ENCODE measurements at places on chromosomes 12 and 14.
A peak's percentile ranks its signal among the peaks of the same experiment; 100 is the strongest.

- H3K4me3 ChIP-seq: peak overlapping the region; percentile 66
- H3K27me3 ChIP-seq: peaks cover 11% of the 10 kb centered on the region
- peak; percentile 42 for ATAC-seq
- H3K27ac ChIP-seq: peak overlapping the region; percentile 94
Observed at GRCh38 chr12:122024132-122024785, 2.6 kb downstream of the BCL7A start.

GRCh38 chr12:685388-685787 lies 22.1 kb upstream of the NINJ2 start:
- H3K27me3 ChIP-seq: no peaks in the 10 kb centered on the region
- peak overlapping the region; percentile 80 for H3K27ac ChIP-seq
- H3K36me3 ChIP-seq: no peaks in the 10 kb centered on the region
- peaks cover 42% of the 10 kb centered on the region for H3K4me1 ChIP-seq
- peak; percentile 97 for ATAC-seq

DNA sequence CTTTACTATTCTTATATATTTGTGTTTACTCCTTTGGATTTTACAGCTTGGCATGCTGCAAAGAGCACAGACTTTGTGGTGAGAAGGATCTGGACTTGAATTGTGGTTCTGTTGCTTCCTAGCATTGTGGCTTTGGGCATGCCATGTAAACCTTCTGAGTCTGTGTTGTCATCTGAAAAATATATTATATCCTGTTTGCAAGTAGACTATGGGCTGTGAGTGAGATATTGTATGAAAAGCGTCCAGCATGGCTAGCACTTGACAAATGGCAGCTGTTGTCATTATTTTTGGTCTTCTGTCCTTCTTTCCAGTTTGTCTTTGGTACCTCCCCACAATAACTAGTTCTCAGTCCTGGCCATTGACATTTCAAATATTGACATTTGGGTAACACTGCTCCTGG lies 61.8 kb upstream of the DACT1 start:
- no peaks in the 10 kb centered on the region for H3K4me1 ChIP-seq
- no peak overlapping the region for H3K4me3 ChIP-seq
- H3K27me3 ChIP-seq: no peaks in the 10 kb centered on the region
- no peaks in the 10 kb centered on the region for H3K36me3 ChIP-seq
- ATAC-seq: no peak

DNA sequence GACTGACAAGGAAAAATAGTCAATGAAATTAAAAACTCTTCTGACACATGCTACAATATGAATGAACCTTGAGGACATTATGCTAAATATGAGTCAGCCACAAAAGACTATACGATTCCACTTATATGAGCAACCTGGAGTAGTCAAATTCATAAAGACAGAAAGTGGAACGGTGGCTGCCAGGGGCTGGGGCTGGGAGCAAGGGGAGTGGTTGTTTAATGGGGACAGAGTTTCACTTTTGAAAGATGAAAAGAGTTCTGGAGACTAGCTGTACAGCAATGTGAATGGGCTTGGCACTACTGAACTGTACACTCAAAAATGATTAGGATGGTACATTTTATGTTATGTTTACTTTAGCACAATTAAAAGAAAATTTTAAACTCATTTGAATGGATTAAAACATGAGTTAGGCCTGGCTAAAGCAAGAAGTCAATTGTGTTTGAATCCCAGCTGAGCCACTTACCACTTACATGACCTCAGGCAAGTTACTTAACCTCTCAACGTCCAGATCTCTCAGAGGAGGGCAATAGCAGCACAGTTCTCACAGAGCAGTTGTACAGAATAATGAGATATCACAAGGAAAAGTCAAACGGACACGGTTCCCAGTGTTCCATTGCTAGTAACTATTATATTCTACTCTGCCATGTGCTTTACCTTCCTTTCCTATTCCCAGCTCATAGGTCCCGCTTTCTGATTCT lies 102.5 kb downstream of the SPTSSA start:
- no peak overlapping the region for H3K27ac ChIP-seq
- no peaks in the 10 kb centered on the region for H3K36me3 ChIP-seq
- peaks cover 8% of the 10 kb centered on the region for H3K27me3 ChIP-seq
- H3K4me3 ChIP-seq: no peak overlapping the region
- no peak for ATAC-seq
- H3K4me1 ChIP-seq: no peaks in the 10 kb centered on the region

DNA sequence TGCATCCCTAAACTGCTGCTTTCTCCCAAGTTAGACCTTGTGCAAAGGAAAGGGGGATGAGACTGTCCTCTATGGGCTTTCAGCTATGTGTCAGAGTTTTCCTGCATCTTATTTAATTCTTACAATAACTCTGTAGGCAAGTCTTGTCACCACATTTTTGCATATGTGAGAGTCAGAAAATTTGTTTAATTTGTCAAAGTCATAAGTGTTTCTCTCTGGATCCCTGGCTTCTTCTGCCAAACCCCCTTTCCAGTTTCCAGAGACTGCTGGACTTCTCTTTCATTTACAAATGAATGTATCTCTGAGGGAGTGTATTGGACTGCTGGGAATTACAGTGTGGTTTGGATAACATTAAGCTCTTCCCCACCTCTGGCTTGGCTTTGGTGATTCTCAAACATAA lies 877.6 kb upstream of the SEL1L start:
- no peak overlapping the region for H3K27ac ChIP-seq
- no peaks in the 10 kb centered on the region for H3K36me3 ChIP-seq
- no peak overlapping the region for H3K4me3 ChIP-seq
- no peaks in the 10 kb centered on the region for H3K4me1 ChIP-seq
- ATAC-seq: no peak

DNA sequence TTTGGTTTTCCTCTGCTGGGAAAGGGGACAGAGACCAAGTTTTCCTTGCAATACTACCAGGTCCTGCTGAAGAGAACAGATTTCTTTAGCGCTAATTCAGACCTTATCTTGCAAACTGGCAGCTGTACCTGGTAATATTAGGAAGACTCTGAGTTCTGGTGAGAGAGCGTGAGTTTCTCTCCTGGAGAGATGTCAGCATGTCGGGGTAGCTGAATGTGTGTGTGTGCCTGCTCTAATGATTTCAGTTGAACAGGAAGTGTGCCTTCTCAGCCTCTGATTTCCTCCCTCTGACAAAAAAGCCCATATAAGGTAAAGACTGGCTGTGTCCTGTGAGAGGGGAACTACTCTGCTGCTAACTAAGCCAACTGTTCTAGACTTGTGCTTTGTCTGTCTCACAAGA lies 10.3 kb upstream of the ERP27 start:
- H3K27me3 ChIP-seq: no peaks in the 10 kb centered on the region
- peak overlapping the region; percentile 81 for H3K27ac ChIP-seq
- ATAC-seq: peak; percentile 99
- H3K4me1 ChIP-seq: peaks cover 72% of the 10 kb centered on the region
- H3K36me3 ChIP-seq: peaks cover 66% of the 10 kb centered on the region
- H3K4me3 ChIP-seq: peak overlapping the region; percentile 46

DNA sequence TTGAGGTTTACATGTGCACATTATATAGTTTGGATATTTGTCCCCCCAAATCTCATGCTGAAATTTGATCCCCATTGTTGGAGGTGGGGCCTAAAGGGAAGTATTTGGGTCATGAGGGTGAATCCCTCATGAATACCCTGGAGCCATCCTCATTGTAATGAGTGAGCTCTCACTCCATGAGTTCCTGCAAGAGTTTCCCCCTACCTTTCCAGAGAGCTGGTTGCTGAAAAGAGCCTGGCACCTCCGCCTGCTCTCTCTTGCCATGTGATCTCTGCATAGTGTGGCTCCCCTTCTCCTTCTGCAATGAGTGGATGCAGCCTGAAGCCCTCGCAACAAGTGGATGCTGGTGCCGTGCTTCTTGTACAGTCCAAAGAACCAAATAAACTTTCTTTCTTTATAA lies 234.3 kb upstream of the DIO2 start:
- H3K4me3 ChIP-seq: no peak overlapping the region
- no peak for ATAC-seq

- no peak for ATAC-seq
- no peaks in the 10 kb centered on the region for H3K27me3 ChIP-seq
- no peaks in the 10 kb centered on the region for H3K36me3 ChIP-seq
- H3K4me3 ChIP-seq: no peak overlapping the region
- no peaks in the 10 kb centered on the region for H3K4me1 ChIP-seq
Observed at GRCh38 chr12:129629901-129630300, 273.9 kb downstream of the TMEM132D start.

GRCh38 chr12:92845329-92845728 lies 83.8 kb downstream of the EEA1 start:
- ATAC-seq: no peak
- no peak overlapping the region for H3K4me3 ChIP-seq
- no peak overlapping the region for H3K27ac ChIP-seq

DNA sequence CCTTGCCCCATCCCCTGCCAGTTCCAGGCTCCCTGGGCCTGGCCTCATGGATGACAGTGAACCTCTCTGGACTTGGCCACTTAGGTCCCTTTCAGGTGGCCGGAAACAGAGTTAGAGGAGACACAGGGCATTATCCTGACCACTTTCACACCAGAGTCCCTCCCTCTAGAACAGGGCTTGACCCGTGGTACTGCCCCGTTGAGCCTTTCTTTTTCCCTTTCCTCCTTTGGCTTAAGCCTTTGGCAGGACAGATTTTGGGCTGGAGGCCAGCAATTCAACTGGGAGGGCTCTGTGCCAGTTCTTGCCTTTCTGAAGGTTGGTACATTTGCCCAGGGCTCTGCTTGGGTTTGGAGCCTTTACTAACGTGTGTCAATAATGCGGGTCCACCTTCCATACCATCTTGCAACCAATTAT lies 22.8 kb downstream of the TPCN1 start:
- ATAC-seq: no peak
- peaks cover 18% of the 10 kb centered on the region for H3K4me1 ChIP-seq
- peaks cover 92% of the 10 kb centered on the region for H3K36me3 ChIP-seq
- no peaks in the 10 kb centered on the region for H3K27me3 ChIP-seq
- H3K27ac ChIP-seq: peak overlapping the region; percentile 11

GRCh38 chr14:37411079-37411735 lies 183.8 kb downstream of the FOXA1 start:
- no peaks in the 10 kb centered on the region for H3K4me1 ChIP-seq
- H3K36me3 ChIP-seq: no peaks in the 10 kb centered on the region
- ATAC-seq: no peak
- H3K4me3 ChIP-seq: no peak overlapping the region

GRCh38 chr12:76717314-76717713 lies 46.6 kb upstream of the ZDHHC17 start:
- no peak for ATAC-seq
- H3K27ac ChIP-seq: no peak overlapping the region
- H3K36me3 ChIP-seq: no peaks in the 10 kb centered on the region

GRCh38 chr12:63802012-63802608 lies 22.4 kb downstream of the RXYLT1 start:
- peaks cover 5% of the 10 kb centered on the region for H3K4me1 ChIP-seq
- peaks cover 6% of the 10 kb centered on the region for H3K36me3 ChIP-seq
- no peaks in the 10 kb centered on the region for H3K27me3 ChIP-seq
- no peak overlapping the region for H3K4me3 ChIP-seq

GRCh38 chr12:93954166-93955112 lies 193.9 kb upstream of the PLXNC1 start:
- no peaks in the 10 kb centered on the region for H3K4me1 ChIP-seq
- no peak overlapping the region for H3K27ac ChIP-seq
- no peak overlapping the region for H3K4me3 ChIP-seq
- no peak for ATAC-seq

- no peaks in the 10 kb centered on the region for H3K36me3 ChIP-seq
- H3K4me1 ChIP-seq: no peaks in the 10 kb centered on the region
- H3K4me3 ChIP-seq: no peak overlapping the region
- H3K27me3 ChIP-seq: no peaks in the 10 kb centered on the region
- ATAC-seq: no peak
Observed at GRCh38 chr14:51977075-51977474, 12.3 kb upstream of the RTRAF start.

- H3K4me3 ChIP-seq: no peak overlapping the region
- peaks cover 14% of the 10 kb centered on the region for H3K36me3 ChIP-seq
- no peaks in the 10 kb centered on the region for H3K4me1 ChIP-seq
Observed at GRCh38 chr12:95522692-95523091, 28.6 kb downstream of the USP44 start.

DNA sequence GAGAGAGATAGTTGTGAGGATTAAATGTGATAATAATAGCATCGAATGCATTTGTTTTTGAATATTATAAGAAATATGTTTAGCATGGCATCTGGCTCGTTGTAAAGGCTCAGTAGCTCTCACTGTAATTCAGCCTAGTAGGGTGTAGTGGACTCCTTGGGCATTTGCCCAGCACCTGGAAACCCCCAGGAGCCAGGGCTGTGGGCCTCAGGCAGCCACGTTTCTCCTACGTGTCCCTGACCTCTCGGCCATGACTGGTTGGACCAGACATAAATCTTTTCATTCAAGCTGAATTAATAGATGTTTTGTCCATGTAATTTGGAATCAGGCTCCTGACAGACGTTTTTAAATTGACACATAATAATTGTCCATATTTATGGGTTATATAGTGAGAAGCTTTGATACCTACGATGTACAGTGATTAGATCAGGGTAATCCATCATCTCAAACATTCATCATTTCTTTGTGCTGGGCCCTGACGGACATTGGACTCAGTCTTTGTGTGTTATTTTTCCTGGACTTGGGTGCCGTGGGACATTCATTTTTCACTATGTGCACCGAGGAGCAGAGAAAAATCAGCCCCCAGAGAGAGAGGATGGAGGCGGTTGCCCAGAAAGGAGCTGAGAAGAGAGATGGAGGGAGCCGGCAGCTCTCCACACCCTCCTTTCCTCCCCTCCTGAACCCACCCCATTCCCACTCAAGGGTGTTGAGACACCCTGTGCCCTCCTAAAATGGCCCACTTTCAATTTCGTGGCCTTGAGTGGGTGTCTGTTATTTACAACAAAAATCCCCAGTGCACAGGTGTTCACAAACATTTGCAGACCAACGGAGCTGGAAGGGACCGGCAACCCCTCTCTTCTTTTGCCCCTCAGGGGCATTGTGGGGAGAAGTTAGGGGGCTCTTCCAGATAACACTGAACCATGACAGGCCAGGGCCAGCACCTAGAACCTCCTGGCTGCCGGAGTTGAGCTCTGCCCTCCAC lies 296.4 kb downstream of the DPF3 start:
- peak overlapping the region; percentile 53 for H3K4me3 ChIP-seq
- H3K27ac ChIP-seq: peak overlapping the region; percentile 66
- H3K4me1 ChIP-seq: peaks cover 42% of the 10 kb centered on the region
- peak; percentile 54 for ATAC-seq

DNA sequence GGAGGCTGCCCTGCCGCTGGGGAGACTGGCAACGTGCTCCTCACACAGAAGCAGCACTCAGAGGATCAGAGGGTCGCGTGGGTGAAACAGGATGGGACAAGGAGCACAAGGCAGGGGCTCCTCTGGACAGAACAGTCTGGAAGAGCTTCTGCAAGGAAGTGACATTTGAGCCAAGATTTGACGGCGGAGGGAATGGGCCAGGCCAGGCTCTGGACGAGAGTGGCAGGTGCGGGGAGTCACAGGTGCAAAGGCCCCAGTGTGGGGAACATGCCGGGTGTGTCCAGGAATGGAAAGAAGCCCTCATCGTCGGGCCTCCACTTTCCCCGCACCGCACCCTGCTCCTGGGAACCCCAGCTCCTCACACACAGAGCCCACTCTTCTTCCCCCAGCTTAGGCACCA lies 84.0 kb downstream of the RFLNA start:
- H3K4me3 ChIP-seq: no peak overlapping the region
- H3K27ac ChIP-seq: no peak overlapping the region
- peaks cover 63% of the 10 kb centered on the region for H3K36me3 ChIP-seq

All from stimulated activated memory B cell treated with anti-CD40 and anti-IgM and Interleukin-4, amounts not matched to agents 10 μg/mL and 1 μg/mL and 100 μg/mL, for 72 hours (primary cell).